Stimulated activated CD8-positive, alpha-beta memory T cell treated with anti-CD3 and anti-CD28 coated beads, Interleukin-2, amount 100 ng/mL, for 1 hour (primary cell): ENCODE measurements at places on chromosomes 5 and 9.

DNA sequence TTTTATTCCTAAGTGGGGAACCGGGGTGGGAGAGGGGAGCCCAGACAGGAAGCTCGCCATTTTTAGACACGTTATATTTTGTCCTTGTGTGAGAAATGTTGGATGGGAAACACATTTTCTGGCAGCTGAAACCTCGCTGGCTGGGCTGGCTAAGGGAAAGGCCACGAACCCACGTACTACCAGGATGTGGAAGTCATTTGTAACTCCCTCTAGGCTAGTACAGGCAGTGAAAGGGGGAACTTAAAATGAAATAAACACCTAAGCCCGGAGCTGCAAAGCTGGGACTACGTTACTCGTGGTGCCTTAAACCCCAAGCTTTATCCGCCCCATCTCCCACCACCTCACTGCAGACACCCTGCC lies 42.5 kb downstream of the TMEM174 start:
- no peak for DNase-seq

DNA sequence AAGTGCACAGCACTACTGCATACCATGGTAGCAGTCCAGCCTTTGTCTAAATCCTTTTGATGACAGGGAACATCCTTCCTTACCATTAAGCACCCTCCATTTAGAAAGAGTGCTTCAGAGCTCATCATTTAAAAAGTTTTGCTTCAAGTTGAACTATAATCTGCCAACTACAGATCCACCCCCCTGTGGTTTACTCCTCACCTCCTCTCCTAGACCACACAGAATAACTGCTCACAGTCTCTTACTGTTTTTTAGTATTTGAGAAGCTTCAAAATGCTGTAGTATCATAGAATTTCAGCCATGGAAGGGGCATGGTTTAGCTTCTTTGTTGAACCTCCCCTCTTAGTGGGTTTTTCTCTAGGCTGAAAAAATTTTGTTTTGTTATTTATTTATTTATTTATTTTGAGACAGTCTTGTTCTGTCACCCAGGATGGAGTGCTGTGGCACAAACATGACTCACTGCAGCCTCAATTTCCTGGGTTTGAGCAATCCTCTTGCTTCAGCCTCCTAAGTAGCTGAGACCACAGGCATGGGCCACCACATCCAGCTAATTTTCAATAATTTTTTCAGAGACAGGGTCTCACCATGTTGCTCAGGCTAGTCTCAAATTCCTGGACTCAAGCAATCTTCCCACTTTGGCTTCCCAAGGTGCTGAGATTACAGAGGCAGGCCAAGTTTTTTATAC lies 384.3 kb upstream of the RFX3 start:
- DNase-seq: no peak

- DNase-seq: no peak
Observed at GRCh38 chr9:99134893-99135341, 30.0 kb downstream of the TGFBR1 start.

DNA sequence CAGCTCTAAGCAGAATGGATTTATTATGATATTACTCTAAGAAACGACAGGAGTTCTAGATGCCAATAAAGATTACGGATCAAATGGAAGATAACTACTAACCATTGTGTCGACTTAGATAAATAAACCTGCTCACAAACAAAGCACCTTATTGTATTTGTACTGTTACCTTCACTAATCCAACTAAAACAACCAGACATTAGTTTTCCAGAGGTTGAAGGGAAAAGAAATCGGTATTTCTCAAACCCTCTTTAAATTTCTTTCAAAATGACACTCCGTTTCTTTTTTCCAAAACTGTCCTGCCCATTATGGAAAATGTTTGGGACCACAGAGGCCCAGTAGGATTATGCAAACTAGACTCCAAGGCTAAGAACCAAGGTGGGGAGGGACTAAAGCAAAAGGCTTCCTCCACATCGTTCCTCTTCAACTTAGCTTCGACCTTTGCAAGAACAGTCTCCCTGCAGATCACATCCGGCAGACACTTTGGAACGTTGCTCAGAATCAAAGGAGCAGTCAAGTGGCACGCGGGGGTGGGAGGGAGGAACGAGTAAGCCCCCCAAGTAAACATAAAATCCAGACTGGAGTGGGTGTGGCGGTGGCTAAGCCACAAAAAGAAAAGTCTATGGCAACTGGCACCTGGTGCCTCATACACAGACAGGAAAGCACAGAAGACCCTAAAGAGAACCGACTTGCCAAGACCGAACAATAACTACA lies 2.7 kb downstream of the MLLT3 start:
- no peak for DNase-seq

GRCh38 chr5:116885825-116886224 lies 311.2 kb upstream of the SEMA6A start:
- DNase-seq: no peak

DNA sequence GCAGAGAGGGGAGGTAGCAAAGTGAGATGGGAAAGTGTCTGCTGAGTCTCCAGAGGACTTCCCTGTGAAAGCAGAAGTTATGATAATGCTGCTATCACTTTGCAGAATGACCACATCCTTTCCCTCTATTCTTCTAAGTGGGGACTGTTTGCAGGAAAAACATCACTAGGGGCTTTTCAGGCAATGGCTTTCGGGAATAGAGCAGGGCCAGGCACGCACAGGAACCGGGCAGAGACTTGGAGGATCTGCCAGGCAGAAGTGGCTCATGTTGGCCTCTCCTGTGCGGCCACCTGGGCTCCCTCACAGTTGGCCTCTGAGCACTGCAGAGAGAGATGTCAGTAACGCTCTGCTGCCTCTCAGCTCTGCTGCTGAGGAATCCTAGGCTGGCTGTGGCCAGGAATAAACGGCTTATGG lies 214.7 kb downstream of the MAST4 start:
- DNase-seq: no peak

- no peak for DNase-seq
Observed at GRCh38 chr9:133112663-133113026, 8.4 kb downstream of the RALGDS start.

DNA sequence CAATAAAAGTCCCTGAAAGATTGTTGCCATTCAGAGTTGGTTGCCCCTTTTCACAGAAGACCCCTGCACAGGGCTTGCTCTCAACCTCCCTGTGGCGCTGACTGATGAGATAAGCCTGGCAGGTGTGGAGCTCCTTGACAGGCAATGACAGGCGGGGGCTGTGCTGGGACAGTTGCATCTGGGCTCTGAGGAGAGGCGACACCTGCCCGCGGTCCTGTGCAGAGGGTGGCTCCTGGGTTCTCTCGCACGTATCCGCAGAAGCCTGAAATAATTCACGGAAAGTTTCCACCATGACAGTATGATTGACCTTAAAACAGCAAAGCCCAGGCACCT lies 19.8 kb upstream of the EXOC3 start:
- no peak for DNase-seq

- DNase-seq: no peak
Observed at GRCh38 chr5:77181173-77181572, 29.3 kb upstream of the PDE8B start.

- no peak for DNase-seq
Observed at GRCh38 chr9:76654575-76654974, 109.7 kb upstream of the PCA3 start.

DNA sequence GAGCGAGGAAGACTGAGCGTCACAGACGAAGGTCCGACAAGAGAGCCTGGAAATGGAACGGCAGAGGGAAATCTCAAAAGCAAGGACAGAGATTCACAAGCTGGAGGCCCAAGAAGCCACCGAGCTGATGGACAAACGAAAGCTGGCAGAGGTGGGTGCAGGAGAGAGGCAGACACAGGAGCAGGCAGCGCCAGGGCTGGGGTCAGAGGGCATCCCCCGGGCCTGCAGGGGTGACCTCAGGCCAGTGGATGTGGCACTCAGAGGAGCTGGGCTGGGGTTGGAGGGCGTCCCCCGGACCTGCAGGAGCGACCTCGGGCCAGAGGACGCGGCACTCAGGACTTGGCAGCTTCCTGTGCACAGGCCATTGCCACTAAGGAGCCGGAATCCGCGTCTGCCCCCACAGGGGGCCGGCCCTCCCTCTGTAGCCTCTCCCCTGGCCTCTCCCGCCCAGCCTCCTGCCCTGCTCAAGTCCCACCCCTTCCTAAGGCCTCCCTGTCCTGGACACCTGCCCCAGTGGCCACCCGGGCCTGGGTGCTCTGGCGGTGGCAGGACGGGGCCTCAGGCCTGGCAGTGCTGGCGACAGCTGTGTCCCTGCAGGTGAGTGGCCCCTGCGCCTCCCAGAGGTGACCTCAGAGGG lies 40.4 kb downstream of the EXD3 start:
- no peak for DNase-seq

DNA sequence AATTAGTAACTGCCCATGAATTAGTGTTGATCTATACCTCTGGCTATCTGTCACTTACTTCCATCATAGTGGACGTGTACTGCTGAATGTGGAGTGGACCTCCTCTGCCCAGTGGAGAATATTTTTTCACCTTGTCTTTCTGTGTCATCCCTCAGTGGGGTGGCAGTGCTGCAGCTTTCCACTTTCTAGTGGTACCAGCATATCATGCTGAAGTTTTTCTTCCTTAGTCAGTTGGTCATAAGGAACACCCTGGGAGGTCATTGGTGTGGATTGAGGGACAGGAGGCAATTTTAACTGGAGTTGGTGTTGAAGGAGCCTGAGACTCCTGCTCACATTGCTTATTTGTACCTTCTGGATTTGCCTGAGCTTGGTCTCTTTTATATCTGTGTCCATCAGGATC lies 151.7 kb upstream of the ANKH start:
- DNase-seq: no peak

DNA sequence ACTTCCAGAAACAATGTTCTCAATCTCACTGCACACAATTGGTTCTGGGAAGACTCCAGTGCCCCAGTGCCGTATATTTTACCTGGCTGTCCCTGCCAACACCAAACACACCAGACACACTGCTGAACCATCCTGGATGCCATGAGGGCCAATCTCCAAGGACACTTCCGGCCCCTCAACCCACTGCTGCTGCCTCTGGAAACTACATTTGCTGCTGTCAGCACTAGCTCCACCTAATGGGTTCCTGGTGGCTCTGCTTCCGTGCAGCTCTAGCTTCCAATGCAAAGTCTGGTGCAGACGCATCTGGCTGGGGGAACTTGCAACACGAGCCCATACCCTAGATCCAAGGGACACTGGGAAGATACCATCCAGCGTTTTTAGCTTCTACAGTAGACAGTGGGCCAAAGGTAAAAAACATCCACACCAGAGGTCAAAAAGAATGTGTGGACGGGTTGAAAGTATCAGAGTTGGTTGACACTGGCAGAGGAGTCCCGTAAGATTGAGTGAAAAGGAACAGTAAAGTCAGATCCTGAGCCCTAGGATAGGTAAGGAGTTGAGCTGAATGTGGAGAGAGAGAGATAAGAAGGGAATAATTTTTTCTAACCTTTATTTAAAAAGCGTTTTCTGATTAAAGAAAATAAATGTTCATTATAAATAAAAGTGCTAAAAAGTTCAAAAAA lies 99.7 kb upstream of the KIF2A start:
- DNase-seq: no peak

DNA sequence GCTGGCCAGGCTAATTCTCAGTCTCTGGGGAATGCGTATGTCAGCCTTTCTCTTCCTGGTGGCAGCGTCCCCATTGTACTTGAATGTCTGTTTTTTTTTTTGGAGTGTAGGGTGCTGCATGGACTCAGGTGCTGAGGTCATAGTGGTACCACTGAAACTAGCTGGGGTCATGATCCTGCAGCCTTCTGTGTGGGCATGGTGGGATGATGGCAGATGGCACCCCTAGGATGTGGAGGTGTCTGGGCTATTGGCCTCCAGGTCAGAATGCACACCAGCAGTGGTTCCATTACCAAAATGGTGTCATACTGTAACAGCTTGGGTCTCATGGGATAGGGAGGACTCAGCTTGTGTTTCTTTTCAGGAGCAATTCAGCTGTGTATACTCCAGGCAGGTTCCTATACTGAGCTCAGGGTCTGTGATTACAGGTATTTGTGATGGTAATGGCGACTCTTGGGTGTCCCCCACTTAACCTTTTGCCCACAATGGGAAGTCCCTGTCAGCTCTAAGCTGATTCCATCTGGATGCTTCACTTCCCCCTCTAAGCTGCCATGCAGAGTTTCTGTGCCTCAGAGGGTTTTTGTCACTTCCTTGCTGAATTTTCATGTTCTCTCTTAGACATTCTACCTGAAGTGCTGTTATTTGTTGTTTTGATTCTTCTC lies 17.9 kb downstream of the HSD17B4 start:
- no peak for DNase-seq

GRCh38 chr5:10863763-10864383 lies 102.8 kb upstream of the DAP start:
- peak; percentile 19 for DNase-seq

DNA sequence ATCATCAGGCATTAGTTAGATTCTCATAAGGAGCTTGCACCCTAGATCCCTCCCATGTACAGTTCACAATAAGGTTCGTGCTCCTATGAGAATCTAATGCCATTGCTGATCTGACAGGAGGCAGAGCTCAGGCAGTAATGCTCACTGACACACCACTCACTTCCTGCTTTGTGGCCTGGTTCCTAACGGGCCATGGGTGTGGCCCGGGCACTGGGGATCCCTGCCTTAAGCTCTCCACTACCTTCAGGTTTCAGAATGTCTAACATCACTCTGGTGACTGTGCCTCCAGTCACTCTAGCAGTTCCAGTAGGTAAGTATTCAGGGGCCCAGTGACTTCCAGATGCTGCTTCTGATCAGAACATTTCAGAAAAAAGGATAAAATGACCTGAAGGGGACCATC lies 152.4 kb downstream of the LRRC70 start:
- DNase-seq: no peak

DNA sequence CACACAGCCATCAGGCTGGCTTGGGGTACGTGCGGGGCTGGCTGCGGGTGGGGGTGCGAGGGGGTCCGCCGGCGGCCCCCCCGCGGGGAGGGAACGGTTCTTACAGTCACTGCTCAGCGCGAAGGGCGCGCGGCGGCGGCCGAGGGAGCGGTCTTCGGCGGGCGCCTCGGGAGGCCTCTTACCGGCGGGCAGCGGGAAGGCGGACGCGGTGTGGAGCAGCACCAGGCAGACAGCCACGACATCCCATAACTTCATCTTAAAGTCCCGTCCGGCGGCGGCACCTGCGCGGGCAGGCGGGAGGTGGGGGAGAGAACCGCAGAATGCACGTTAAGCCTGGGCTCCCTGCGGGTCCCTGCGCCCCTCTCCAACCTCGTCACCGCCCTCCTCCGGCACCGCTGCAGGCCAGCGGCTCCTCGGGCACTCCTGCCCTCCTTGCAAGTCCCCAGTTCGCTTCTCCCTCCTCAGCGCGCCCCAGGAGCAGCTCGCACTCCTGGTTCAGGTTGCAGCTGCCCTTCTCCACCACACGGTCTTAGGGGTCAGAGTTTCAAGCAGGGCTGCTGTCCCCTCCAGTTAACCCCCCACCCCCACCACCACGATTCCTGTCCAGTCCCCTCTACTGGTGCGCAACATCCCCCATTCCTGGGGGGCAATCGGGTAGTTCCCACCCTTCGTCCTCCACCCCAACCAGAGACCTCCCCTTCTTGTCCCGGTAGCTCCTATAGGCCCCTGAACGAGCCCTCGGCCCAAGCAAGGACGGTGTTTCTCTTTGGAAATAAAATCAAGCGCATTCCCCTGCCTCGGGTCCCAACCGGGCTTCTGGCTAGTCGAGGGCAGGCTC lies 5.1 kb downstream of the GDNF start:
- no peak for DNase-seq
